ENCODE measurements at places on chromosomes 3 and 15. TPM values are rescaled to one million over a fixed set of nuclear protein-coding genes. Genes with fewer than 3 reads are reported as not detected.

CORO2B gene
- total RNA-seq = 15.9 TPM

MORF4L1 gene
- 312 TPM for total RNA-seq

BSN gene
- total RNA-seq = 0.36 TPM

GALNT15 gene
- total RNA-seq = 13.4 TPM

HTR3E gene
- not detected for total RNA-seq

ZNF774 gene
- 0.32 TPM for total RNA-seq

ZBTB11 gene
- 11.2 TPM for total RNA-seq

GOLGA8A gene
- total RNA-seq = 13.1 TPM

CYP11A1 gene
- total RNA-seq = 1.9 TPM

DPPA2 gene
- total RNA-seq = not detected
